NCI-H524 treated with DMSO at 0.1 percent for 48 hours (cell line): ENCODE measurements at places on chromosomes 2 and 18.

DNA sequence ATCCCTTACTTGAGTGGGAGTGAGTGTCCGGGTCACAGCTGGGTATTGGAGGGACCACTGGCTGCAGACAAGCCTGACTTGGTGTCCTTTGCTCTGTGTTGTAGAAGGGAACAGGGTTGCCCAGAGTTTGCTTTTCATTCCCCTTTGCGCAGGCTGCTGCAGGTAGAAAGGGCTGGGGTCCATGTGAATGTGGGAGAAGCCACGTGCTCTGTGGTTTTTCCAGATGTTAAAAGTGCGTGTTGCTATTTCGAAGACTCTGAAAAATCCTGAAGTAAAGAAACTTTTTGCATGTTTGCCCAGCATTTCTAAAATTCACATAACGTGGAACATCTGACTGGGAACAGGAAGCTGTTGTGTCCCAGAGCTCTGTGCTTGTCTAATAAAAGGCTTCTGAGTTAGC, 28.8 kb downstream of the GLI2 start:
- DNase-seq = no peak

- DNase-seq = no peak
Measured at GRCh38 chr2:112644155-112644932, 1.4 kb upstream of the SLC20A1 start.

- DNase-seq = no peak
Measured at GRCh38 chr2:151761687-151762086, 27.4 kb upstream of the NEB start.

DNA sequence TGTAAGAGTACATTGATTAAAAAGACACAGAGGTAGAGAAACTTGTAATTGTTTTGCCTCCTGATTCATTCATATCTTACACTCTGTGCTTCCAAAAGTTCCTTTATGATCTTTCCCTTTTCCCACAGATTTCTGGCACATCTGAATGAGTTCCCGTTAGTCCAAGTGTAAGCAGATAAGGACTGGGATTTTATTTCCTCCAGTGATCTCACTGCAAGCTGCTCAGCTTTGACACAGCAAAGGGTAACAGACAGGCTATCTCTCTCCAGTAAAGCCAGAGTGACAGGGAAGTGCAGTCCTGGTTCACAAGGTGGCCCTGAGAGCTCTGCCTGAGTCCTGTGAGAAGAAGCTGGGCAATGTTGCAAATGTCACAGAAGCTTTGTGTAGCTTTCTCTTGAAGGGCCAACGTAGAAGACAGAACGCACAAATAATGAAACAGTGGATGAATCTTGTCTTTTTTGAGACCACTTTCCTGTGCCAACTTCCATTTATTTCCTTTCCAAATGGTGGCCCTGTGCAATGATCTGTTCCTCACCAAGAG, 32.5 kb upstream of the KCNE4 start:
- DNase-seq = no peak

DNA sequence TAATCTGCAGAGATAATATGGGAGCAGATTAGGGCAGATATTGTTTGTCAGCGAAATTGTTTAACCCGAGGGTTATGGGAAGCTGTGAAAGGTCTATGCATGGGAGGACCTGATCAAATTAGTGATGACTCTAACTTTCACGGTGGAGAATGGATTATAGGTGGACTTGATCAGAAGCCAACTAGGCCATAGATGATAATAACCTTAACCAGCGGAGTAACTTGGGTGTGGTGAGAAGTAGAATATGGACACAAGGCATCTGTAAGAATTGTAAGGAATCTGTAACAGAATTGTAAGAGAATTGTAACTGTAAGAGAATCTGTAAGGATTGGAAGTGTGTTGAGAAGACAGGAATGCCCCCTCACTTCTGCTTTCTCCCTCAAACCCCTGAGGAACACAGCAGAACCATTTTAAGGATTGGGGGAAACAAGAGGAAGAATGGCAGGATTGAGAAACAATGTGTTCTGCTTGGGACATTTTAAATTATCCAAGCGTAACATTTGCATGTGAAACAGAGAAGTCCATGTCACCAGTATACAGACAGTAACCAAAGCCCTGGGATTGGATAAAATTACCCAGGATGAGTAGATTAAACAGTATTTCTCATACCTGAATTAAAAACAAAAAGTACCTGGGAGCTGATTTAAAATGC, 14.9 kb upstream of the SLC39A10 start:
- DNase-seq = no peak

- DNase-seq = no peak
Measured at GRCh38 chr2:222827417-222827816, 33.4 kb upstream of the ACSL3 start.

- no peak for DNase-seq
Measured at GRCh38 chr18:3758531-3758930, 308.6 kb downstream of the TGIF1 start.

DNA sequence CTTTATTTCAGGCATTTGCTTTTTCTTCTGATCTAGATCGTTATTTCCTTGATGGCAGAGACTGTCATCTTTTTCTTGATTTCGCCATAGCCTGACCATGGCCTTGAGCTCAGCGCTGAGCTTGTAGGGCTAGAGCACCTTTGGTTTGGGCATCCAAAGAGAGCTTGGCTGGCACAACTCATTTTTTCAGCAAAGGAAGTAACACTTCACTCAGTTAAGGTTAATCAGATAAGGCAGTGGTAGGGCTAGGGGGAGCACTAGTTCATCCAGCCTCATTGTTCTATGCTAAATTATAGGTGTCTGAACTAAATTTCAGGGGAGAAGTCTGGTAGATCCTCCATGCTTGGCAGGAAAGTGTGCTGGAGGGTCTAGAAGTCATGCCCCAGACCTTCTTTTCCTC, 125.0 kb downstream of the SETBP1 start:
- no peak for DNase-seq

DNA sequence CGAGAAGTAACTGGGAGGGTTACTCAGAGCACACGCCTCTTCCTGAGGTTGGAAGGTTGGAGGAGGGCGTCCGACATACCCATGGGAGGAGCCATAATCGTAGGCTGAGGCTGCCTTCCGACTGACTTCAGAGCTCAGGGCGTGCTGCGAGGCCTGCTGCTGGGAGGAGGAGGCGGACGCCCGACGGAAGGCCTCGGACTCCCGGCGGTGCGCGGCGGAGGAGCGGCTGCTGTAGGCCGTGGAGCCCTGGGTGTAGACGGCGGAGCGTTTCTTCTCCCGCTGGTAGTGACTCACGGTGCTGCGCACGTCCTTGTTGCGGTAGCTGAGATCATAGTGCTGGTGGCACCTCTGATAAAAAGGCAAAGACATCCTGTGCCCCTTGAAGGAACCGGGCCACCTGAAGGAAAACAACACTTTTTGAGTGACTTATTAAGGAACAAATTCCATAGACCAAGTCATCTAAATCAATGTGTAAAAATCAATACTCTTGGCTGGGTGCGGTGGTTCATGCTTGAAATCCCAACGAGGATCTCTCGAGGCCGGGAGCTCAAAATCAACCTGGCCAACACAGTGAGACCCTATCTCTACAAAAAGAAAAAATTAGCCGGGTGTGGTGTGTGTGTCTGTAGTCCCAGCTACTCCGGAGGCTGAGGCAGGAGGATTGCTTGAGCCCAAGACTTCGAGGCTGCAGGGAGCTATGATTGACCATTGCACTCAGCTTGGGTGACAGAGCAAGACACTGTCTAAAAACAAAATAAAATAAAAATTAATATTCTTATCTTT, 4.7 kb downstream of the MYOM1 start:
- no peak for DNase-seq

DNA sequence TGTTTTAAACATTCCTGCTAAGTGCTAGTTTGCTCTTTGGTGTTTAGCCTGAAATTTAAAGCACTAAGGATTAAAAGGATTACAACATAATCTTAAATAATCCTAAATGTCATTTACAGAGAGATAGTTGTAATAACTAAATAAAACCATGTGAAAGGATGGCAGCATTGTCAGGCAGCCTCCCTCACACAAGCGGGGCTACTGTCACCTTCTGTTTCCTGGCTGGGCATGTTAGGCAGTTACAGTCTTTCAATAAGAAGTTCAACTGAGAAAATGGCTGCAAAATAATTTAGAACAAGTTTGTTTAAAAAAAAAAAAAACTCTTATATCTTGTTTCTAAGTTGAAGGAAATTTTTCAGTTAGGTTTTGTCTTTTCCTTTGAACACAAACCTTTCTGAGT, 124.9 kb downstream of the ARHGAP15 start:
- no peak for DNase-seq

DNA sequence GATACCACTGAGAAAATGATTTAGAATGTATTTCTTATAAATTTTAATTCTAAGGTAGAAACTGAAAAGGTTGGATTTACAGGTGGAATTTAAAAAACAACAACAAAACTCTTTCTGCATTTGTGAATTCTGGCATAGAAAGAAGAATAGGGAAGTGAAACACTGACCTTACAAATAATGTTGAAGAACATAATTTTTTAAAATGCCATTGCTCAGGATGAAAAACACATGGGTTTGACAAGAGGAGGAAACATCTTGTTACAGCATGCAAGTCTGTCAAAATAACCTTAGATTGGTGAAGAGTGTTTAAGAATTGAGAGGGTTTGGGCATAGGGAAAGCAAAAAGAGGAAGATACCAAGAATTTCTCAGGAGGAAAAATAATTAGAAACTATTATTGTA, 184.3 kb downstream of the UBE2E3 start:
- no peak for DNase-seq

GRCh38 chr2:54081574-54081973, 33.8 kb upstream of the ACYP2 start:
- DNase-seq = no peak

DNA sequence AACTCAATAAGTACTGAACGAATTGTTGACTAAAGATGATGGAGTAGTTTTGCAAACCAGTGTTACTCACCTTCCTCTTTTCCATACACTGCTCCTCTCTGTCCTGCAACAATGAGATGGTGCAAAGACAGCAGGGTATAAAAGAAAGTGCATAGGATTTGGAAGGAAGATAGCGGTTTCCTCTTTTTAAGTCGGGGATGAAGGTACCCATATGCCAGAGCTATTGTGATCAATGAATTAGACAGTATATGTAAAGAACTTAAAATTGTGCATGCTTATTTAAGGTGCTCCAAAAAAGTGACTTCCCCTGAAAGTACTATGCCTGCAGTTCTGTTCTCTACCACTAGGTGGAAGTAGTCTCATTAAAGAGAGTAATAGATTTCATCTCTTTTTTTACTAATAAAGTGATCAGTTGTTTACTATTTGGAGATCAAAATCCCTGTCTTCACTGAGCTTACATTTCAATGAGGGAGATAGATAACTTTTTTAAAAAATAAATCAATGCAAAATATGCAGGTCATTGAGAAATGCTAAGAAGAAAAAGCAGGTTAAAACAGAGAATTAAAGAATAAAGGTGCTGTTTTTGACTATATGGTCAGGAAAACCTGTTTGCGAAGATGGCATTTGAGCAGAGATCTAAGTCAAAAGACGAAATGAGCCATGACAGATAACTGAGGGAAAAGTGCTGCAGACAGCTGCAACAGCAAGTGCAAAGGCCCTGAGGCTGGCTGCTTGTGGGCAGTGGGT, 339.7 kb upstream of the SLC14A2 start:
- DNase-seq = no peak

GRCh38 chr2:237661799-237662328, 34.5 kb downstream of the LRRFIP1 start:
- DNase-seq = no peak

GRCh38 chr18:44186001-44186400, 494.7 kb upstream of the SETBP1 start:
- no peak for DNase-seq

GRCh38 chr2:215627771-215628170, 191.9 kb upstream of the FN1 start:
- DNase-seq = no peak

GRCh38 chr2:229942671-229943070, 20.4 kb downstream of the FBXO36 start:
- no peak for DNase-seq

DNA sequence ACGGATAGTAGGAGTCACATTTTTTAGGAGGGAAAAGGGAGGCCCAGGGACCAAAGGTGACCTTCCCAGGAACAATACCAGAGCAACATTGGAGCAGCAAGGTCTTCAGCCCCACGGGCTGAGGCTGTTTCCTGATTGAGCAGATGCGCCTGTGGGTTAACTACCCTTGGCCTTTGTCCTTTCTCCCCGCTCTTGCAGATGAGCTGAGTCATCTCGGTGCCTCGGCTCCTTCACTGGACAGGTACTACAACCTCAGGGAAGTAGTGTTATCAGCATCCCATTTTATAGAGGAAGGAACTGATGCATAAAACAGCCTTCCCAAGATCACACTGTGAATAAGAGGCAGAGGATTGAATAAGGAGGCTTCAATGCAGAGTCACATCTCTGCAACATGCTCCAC, 43.5 kb downstream of the DHRS9 start:
- DNase-seq = no peak

GRCh38 chr18:42931491-42931890, 184.0 kb downstream of the RIT2 start:
- no peak for DNase-seq

- DNase-seq = no peak
Measured at GRCh38 chr2:64750001-64750816, 96.5 kb upstream of the SERTAD2 start.

GRCh38 chr18:4020026-4020425, 435.1 kb downstream of the DLGAP1 start:
- DNase-seq = no peak

DNA sequence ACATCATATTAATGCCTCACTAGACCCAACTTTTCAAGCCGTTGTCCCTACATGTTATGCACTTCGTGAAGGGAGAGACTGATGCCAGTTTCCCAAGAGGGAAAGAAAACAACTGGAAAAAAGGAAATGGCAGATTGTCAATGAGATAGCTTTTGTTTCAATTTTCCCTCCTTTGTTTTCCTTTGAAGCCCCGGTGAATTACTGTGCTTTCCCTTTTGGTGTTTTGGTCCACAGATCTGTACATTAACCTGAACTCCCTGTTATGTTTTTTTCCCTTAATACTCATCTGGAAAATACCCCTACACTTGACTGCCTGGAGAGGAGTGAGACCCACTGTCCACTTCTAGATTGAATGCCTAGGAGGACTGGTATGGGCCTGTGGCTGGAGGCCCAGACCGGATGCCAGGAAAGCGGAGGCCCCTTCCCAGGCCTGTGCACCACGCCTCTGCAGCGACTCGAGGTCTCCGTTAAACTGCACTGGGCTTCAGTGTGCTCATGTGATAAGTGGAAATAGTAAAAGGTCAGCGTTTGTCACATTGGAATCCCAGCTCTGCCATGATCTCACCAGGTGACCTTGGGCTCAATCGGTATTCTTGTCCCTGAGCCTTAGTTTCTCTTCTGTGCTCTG, 106.4 kb downstream of the GATA6 start:
- DNase-seq = no peak

DNA sequence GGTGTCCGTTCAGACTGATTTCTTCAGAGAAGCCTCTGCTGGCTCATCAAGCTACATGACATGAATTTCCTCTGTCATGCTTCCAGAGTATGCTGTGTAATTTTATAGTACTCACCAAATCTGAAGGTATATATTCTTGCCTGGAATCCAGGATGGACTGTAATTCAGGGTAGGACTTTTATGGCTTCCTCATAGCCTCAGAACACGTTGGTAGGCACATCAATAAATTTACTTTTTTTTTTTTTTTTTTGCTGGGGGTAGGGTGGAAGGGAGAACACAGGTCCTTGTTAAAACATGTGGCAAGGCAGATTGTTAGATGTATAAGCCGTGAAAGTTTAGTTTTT, 34.4 kb downstream of the MTA3 start:
- no peak for DNase-seq
